ENCODE measurements at places on chromosomes 16 and 17. TPM values are rescaled to one million over a fixed set of nuclear protein-coding genes. Genes with fewer than 3 reads are reported as not detected.

DNA sequence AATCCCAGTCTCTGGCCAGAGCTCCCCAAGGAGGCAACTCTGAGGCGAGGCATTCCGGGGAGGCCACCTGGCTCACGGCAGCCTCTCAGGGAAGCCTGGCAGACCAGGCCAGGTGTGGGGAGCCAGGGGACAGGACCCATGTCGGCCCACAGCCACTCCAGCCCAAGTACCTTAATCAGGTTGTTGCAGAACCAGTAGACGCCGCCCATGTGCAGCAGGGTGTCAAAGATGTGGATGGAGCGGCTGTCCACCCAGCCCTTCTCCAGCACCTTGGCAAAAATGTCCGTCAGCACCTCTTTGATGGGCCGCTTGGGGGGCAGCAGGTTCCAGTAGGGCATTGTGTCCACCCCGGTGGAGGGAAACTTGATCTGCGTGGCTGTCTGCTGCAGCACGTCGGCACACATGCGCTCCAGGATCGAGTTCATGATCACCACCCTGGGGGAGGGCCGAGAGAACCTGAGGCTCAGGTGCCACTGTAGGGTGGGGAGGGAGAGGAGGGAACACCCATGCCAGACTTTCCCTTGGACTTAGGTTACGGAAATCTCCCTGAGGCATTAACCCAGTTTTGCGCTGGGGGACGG is 7.8 kb downstream of the CSF3 start:
- H3K27me3 ChIP-seq: no peaks in the 10 kb centered on the region
- H3K4me1 ChIP-seq: peaks cover 25% of the 10 kb centered on the region
- DNase-seq: no peak
- peaks cover 35% of the 10 kb centered on the region for H3K36me3 ChIP-seq
- H3K27ac ChIP-seq: no peak overlapping the region

DNA sequence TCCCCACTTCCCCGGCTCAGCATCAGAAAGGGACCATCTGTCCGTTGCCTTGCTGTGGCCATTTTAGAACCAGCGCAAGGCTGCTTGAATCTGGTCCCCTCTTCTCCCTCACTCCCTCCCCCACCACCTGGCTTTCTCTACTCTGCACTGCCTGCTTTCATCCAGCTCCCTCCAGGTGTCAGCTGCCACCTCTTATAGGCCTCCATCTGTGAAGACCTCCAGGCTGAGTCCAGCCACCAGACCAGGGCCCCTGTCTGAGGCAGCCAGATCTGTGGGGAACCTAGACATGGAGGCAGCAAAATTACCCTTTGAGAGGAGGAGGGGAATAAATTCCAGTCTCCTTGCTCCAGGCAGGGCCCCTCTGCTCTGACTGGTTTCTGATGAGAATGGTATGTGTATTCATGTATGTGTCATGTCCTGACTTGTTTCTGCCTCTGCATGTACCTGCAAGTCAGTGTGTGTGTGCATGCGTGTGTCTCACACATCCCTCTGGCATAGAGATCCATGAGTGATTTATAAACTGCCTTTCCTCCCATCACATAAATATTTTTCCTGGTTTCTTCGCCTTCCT is 21.1 kb downstream of the MINK1 start:
- no peaks in the 10 kb centered on the region for H3K27me3 ChIP-seq
- H3K27ac ChIP-seq: peak overlapping the region; percentile 36
- no peak overlapping the region for H3K4me3 ChIP-seq
- H3K36me3 ChIP-seq: peaks cover 39% of the 10 kb centered on the region
- peaks cover 22% of the 10 kb centered on the region for H3K4me1 ChIP-seq
- no peak for DNase-seq

DNA sequence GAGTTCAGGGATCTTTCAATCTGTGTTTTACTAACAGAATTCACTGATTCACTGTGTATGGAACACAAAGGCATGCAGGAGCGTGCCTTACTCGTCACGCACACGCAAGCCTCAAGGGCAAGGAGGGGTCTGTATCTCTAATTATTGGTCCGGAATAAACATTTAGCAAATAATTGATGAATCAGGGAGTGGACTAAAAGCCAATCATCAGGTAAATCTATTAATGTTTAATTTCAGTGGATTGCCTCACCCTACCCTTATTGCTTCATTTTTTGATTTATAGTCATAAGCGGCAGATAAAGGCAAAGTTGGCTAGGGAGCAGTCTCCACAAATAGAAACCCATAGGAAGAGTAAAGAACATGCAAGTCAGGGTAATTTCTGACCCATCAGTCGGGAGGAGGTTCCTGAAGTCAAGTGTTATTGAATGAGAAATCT is 7.4 kb upstream of the HSD17B2 start:
- H3K4me1 ChIP-seq: no peaks in the 10 kb centered on the region
- peaks cover 15% of the 10 kb centered on the region for H3K27me3 ChIP-seq
- no peak for DNase-seq
- H3K4me3 ChIP-seq: no peak overlapping the region
- H3K27ac ChIP-seq: no peak overlapping the region

GRCh38 chr17:21475571-21475970 is 99.4 kb downstream of the KCNJ12 start:
- peaks cover 14% of the 10 kb centered on the region for H3K27me3 ChIP-seq
- H3K4me1 ChIP-seq: no peaks in the 10 kb centered on the region
- no peaks in the 10 kb centered on the region for H3K36me3 ChIP-seq
- no peak overlapping the region for H3K4me3 ChIP-seq
- no peak for DNase-seq

DNA sequence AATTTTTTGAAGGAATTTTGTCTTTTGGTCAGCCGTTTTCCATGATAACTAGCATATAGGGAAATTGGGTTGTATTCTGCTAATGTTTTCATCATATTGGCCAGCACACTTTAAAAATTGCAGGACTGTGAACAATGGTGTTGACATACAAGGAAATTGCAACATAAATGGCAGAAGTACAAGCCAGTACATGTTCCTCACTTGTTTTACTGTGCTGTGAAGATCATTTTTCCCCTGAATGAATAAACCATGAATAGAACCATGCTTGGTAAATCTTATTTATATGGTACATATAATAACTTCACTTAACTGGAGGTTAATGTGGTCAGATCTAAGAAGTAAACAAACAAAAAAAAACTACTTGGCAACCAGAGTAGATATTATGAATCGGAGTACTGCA is 22.8 kb downstream of the OMG start:
- H3K4me1 ChIP-seq: no peaks in the 10 kb centered on the region
- DNase-seq: no peak
- no peak overlapping the region for H3K4me3 ChIP-seq

- H3K4me1 ChIP-seq: no peaks in the 10 kb centered on the region
- no peak overlapping the region for H3K27ac ChIP-seq
These were observed 222.3 kb downstream of the KATNIP start for GRCh38 chr16:27772093-27772825.

The SOX9 gene
- total RNA-seq: not detected

DNA sequence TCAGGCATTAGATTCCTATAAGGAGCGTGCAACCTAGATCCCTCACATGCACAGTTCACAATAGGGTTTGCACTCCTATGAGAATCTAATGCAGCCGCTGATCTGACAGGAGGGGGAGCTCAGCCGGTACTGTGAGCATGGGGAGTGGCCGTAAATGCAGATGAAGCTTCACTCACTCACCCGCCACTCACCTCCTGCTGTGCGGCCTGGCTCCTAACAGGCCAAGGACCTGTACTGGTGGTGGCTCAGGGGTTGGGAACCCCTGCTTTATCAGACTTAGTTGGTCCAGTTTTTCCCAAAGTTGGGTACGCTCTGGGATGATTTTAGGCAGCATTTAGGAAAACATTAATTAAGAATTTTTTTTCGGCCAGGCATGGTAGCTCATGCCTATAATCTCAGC is 103.8 kb downstream of the MARF1 start:
- no peak overlapping the region for H3K27ac ChIP-seq
- no peaks in the 10 kb centered on the region for H3K27me3 ChIP-seq
- no peak for DNase-seq
- no peaks in the 10 kb centered on the region for H3K4me1 ChIP-seq

The AATK gene
- total RNA-seq: 0.25 TPM

The PLCD3 gene
- 4.1 TPM for total RNA-seq

- H3K27me3 ChIP-seq: no peaks in the 10 kb centered on the region
- H3K4me3 ChIP-seq: no peak overlapping the region
- H3K4me1 ChIP-seq: peaks cover 27% of the 10 kb centered on the region
These were observed 15.5 kb downstream of the GFOD2 start for GRCh38 chr16:67703626-67704025.

Data from activated CD4-positive, alpha-beta T cell treated with anti-CD3 and anti-CD28 coated beads, Interleukin-2, amount 10 ng/mL, durations not matched to agents 7 days and 5 days (primary cell).